OCI-LY7 (cell line): ENCODE measurements at places on chromosomes 1 and 21.

- DNase-seq = no peak
Observed at GRCh38 chr21:14452727-14453241, 69.8 kb upstream of the HSPA13 start.

GRCh38 chr1:245215071-245215470 is 60.3 kb downstream of the KIF26B start:
- DNase-seq = no peak

- DNase-seq = no peak
Observed at GRCh38 chr1:203671047-203671446, 44.4 kb downstream of the ATP2B4 start.

DNA sequence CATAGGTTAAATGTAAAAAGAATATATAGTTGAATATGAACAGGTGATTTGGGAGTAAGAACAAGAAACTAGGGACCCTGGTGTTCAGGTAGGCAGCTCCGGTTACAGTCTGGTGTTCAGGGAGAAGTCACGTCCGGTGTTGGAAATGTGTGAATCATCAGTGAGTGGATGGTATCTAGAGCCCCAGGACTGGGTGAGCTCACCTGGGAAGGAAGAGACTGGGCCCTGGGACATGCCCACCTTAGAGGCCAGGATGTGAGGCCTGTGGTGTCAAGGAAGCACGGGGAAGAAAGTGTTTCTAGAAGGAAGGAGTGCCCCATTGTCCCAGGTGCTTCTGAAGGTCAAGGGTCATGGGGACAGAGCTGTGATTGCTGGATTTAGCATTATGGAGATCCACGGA is 1.5 kb upstream of the GJB3 start:
- DNase-seq = no peak

GRCh38 chr1:211529453-211529852 is 37.5 kb upstream of the RD3 start:
- DNase-seq = no peak

DNA sequence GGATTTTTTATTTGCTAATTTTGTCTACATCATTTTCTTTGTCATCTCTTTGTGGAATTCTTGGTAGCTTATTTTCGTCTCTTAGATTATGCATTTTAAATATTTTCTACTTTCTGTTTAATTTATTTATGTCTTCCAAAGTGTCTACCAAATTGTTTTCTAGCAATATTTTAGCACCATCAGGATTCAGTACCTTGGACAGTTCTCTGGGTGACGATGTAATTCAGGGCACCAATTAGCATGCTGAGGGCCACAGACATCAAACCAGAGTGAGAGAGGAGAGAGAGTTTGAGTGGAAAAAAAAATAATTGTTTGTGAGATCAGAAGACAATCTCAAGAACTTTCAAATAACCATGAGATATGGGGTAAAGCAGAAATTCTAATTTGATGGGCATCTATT is 169.8 kb upstream of the CXADR start:
- peak; percentile 48 for DNase-seq
